ENCODE measurements at places on chromosomes 3 and 15.

DNA sequence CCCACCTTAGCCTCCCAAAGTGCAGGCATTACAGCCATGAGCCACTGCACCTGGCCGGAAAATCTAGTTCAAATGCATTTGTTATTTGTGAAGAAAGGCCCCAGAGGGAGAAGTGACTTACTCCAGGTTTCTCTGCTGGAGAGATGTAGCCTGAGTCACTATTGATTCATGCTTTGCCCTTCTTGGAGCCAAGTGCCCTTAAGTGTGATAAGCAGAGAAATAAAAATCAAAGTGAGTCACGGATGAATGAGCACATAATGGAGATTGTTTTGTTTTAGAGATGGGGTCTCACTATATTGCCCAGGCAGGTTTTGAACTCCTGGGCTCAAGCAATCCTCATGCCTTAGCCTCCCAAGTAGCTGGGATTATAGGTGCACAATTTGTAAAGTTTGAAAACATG, 33.1 kb downstream of the CDC25A start:
- no peak for DNase-seq

DNA sequence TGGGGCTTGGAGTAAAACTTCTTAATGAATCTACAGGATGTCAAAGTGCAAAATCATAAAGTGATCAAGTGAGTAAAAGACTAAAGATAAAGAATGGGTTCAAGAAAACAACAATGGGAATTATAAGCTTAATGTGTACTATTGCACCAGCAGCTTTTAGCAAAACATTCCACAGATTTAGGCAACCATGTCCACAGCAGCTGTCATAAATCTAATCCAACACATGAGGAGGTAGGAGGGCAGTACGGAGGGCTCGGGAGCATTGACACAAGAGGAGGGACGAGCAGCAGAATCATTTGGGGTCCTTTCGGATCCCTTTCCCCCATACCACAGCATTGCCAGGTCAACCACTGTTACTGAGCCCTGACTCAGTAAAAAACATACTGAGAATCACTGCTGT, 464.3 kb upstream of the WNT5A start:
- DNase-seq, result no peak

DNA sequence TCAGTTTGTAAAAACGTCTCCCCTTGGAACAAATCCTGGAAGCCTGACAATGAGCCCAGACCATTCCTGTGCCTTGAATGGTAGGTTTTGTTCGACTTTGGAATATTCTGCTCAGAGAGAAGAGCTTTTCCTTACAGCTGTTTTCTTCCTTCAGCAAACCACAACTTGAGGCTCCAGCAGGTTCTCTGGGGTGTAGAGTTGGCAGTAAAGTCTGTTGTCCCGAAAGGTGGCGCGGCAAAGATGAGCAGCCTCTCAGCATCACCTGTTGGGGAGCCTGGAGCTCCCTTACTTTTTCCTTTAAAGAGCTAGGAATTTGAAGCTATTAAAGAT, 65.4 kb downstream of the BOC start:
- no peak for DNase-seq

GRCh38 chr3:158167737-158168557, 58.1 kb downstream of the RSRC1 start:
- DNase-seq, result no peak

DNA sequence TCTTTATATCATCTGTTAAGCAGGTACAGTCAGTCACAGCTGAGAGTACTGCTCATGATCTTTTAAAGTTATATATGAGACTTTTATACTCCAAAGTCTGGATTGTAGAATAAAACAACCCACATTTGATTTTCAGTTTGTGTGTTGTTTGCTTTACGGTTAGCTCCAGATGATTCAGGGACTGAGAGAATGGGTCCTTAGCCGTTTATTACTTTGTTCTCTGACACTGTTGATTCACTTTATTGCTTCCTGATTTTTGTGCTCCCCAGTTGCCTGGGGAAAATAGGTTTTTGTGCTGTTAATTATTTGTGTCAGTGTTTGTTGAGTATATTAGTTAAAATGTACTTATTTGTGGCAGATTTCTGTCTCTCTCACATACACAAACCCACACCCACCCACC, 8.6 kb upstream of the EBLN2 start:
- DNase-seq, result no peak

GRCh38 chr3:117141812-117142211, 432.2 kb downstream of the TUSC7 start:
- DNase-seq, result no peak

DNA sequence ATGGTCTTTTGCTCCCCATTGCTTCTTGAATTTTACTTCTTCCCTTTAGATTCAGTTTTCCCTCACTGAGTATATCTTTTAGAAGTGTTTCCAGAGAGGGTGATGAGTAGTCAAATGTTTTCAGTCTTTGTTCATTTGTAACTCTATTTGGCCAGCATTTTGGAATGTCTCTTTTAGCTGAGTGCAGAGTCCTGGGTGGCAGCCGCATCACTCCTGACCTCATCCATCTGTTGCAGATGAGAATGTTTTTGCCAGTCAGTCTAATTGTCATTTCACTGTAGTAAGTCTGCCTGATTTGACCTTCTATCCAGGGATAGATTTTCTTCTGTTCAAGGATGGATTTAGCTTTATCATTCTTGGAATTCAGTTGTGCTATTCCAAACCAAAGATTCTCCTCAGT, 7.3 kb downstream of the SRPRB start:
- DNase-seq, result no peak

DNA sequence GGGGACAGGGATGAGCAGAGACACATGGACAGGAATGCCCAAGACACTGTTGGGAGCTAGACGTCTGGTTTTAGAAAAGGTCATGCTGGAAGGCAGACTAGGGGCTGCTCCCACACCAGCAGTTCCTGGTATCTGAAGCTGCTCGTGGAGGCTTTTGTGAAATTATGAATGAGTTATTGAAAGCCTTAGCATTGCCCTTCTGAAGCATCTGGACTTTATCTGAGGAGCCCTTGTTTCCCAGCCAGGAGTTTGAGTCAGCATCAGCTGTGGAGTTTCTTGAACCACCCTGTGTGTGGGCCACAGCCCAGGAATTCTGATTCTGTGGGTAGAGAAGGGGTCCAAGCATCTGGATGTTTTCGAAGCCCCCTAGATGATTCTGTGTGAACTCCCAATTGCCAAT, 258.7 kb downstream of the SLCO3A1 start:
- DNase-seq, result no peak

DNA sequence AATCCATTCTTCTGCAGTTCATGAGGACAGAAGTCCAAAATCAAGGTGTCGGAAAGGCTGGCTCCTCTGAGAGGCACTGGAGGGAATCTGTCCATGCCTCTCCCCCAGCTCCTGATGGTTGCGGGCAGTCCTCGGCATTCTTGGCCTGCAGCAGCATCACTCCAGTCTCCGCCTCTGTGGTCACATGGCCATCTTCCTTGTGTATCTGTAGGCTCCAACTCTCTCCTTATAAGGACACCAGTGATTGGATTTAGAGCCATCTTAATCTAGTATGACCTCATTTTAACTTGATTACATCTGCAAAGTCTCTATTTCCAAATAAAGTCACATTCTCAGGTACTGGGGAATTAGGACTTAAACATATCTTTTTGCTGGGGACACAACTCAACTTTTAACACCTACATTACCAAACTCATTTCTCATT, 56.0 kb upstream of the FLNB start:
- peak; percentile 35 for DNase-seq

- DNase-seq, result no peak
Observed at GRCh38 chr3:79362571-79363270, 405.1 kb downstream of the ROBO1 start.

GRCh38 chr15:29570948-29571791, 251.1 kb downstream of the TJP1 start:
- peak; percentile 77 for DNase-seq

DNA sequence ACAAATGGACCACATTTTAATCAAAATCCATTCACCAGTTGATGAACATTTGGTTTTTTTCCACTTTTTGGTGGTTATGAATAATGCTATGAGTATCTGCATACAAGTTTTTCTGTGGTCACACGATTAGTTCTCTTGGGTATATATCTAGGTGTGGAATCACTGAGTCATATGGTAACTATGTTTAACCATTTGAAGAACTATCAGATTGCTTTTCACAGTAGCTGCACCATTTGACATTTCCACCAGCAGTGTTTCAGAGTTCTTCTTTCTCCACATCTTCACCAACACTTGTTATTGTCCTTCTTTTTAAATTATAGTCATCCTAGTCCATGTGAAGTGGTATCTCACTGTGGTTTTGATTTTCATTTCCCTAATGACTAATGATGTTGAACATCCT, 33.3 kb upstream of the ATG7 start:
- DNase-seq, result no peak

DNA sequence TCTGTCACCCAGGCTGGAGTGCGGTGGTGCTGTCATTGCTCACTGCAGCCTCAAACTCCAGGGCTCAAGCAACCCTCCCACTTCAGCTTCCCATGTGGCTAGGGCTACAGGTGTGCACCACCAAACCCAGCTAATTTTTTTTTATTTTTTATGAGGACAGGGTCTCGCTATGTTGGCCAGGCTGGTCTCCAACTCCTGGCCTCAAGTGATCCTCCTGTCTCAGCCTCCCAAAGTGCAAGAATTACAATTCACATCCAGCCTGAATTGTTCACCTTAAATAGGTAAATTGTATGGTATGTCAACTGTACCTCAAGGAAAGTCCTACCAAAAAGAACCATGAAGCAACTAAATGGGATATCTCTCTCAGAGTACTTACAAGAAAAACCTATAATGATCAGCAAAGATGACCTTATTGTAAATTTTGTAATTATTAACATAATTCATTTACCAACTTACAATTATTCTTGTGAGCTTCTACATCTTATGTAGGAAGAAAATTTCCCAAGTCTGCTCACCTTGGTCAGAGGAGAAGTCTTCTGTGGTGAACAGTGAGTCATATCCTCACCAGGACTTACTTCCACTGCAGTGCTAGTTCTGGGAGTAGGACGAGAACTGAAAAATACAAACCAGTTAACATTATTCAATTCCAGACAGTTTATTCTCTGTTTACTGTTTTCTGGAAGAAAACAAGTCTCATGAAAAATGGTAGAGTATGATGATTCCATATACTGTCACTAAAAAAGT, 54.4 kb downstream of the ULK4 start:
- no peak for DNase-seq

GRCh38 chr3:101720851-101721840, 3.3 kb upstream of the CEP97 start:
- DNase-seq, result no peak

- no peak for DNase-seq
Observed at GRCh38 chr15:89899295-89899945, 5.6 kb upstream of the AP3S2 start.

GRCh38 chr3:183284570-183284969, 31.5 kb downstream of the B3GNT5 start:
- no peak for DNase-seq

DNA sequence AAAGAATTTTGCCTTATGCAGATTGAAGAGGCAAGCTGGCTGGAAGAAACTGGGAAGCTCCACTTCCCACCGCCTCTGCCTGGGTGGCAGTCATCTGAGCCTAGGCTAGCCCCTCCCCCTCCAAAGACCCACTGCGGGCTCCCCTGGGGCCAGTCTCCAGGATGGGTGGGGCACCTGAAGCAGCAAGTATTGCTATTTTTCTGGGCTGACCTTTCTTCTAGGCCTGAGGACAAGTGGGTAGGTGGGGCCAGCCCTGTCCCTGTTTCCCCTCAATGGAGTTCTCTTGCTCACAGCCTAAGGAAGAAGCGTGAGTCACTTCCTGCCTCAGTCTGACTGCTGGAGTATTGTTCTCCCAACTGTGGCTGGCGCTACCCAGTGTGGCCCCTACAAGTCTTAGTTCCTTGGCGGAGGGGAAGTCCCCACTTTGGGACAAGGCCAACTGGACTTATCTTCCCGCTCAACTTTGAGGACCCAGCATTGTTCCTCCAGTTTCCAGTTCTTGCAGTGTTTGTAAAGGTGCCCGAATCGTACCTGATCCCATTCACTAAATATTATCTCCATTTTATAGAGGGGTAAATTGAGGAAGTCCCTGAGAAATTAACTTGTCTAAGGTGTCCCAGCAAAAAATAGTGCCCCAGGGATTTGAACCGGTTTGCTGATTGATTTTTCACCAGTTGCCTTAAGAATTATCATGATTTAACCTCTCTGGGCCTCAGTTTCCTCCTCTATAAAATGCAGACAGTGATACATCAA, 1.4 kb downstream of the FURIN start:
- no peak for DNase-seq

- DNase-seq, result no peak
Observed at GRCh38 chr15:52714968-52715367, 35.8 kb upstream of the ATOSA start.

GRCh38 chr3:51802106-51802703, 23.2 kb upstream of the IQCF6 start:
- no peak for DNase-seq
